ENCODE measurements at places on chromosomes 5 and 9.

- no peak for DNase-seq
These were observed 142.9 kb downstream of the DIRAS2 start for GRCh38 chr9:90499761-90500160.

GRCh38 chr9:8955315-8955714 is 1155.7 kb upstream of the DMAC1 start:
- no peak for DNase-seq

- DNase-seq: no peak
These were observed 41.2 kb downstream of the ANKH start for GRCh38 chr5:14830210-14831005.

- no peak for DNase-seq
These were observed 57.9 kb downstream of the PRRT1B start for GRCh38 chr9:131603199-131603598.

GRCh38 chr5:89946916-89947315 is 462.6 kb downstream of the CETN3 start:
- DNase-seq: no peak

DNA sequence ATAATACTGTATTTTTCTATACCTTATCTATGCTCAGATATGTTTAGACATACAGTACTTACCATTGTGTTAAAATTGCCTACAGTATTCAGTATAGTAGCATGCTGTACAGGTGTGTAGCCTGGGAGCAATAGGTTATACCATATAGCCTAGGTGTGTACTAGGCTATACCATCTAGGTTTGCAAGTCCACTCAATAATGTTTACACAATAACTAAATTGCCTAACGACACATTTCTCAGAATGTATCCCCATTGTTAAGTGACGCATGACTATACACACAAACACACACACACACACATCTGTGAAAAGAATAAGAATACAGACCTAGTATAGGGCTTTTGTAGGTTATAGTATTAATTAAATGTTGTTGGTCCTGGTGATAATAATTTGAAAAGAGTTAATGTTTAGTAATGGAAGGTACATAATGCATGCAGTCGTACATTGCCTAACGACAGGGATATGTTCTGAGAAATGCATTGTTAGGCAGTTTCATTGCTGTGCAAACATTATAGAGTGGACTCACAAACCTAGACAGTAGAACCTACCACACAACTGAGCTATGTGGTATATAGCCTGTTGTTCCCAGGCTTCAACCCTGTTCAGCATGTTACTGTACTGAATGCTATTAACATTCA is 13.6 kb downstream of the TDRD7 start:
- DNase-seq: no peak

- DNase-seq: no peak
These were observed 27.2 kb downstream of the AK3 start for GRCh38 chr9:4713849-4714248.

- DNase-seq: no peak
These were observed 133.4 kb upstream of the CDH9 start for GRCh38 chr5:27171761-27172261.

- no peak for DNase-seq
These were observed 2.3 kb downstream of the SUSD3 start for GRCh38 chr9:93060746-93061259.

DNA sequence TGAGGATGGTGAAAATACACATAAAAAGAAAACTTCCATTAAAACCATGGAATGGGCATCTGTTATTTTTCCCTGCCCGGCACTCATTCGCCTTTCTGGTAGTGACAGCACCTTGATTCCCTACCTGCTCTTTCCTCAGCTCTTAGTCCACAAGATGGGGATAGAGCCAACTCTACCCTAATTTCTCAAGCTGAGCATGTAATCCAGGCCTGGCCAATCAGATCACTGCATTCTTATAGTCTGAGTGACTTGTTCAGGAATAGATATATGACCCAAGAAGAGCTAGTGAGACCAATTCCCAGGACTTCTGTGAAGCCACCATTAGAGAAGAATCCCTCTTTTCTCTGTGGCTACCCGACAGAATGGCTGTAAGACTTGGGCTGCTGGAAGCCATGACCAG is 58.1 kb downstream of the TSSK1B start:
- no peak for DNase-seq

DNA sequence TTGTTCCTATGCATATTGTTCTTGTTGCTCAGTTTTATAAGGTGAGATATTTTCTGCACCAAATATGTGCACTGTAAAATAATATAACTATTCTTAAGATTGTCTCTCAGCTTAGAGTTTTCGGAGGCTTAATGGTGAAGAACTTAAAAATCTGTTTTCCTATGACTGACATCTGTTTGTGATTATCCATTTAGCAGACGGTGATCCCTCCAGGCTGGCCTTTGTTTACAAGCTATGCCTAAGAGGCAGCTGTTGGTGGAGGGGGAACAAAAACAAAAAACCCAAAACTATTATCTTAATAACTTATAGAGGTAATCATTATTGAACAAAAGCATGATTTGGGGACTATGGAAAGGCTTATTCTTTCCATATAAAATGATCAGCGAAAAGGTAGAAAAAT is 658 bp downstream of the PDCD1LG2 start:
- DNase-seq: no peak

GRCh38 chr5:1512541-1513291 is 11.0 kb downstream of the LPCAT1 start:
- no peak for DNase-seq

DNA sequence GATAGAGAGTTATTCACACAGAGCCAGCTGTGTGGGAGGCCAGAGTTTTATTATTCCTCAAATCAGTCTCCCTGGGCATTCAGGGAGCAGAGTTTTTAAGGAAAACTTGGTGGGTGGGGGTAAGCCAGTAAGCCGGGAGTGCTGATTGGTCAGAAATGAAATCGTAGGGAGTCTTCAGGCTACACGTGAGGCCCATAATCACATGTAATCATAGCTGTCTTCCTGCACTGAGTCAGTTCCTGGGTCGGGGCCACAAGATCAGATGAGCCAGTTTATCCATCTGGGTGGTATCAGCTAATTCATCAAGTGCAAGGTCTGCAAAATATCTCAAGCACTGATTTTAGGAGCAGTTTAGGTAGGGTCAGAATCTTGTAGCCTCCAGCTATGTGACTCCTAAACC is 10.8 kb upstream of the TTC39B start:
- DNase-seq: no peak

GRCh38 chr9:124280176-124280691 is 22.5 kb downstream of the NEK6 start:
- DNase-seq: no peak

DNA sequence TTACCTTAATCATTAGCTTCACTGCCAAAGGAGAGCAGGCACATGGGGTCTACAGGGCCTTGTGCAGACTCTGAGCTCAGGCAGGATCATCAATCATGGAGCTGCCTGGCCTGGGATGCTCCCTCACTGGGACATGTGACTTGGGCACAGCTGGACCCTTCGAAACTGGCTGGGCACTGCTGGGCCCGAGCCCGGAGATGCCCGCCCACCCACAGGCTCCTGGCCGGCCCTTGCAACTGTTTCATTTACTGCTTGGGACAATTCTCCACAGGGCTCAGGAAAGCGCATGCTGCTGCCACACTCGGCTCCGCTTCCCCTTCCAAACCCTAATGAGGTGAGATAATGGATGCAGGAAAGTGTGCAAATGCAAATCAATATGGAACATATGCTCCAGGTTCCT is 387.5 kb downstream of the TRIM36 start:
- DNase-seq: no peak

DNA sequence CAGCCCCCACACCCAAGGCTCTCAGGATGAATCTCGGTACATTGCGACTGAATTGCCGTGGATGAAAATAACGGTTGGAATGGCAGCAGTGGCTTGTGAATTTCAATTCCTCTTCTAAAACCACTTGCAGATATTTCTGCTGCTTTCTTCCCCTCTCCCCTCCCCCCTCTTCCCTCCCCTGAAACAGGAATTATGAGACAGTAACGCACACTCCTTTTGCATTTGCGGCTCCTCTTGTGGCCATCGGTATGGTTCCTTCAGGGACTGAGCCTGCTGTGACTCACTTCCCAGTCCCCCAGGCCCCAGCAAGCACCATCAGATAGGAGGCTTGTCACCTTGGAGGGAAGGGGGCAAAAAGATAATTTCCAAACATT is 9.7 kb downstream of the DCANP1 start:
- DNase-seq: no peak

- DNase-seq: no peak
These were observed 41.2 kb upstream of the FLT4 start for GRCh38 chr5:180690562-180690961.

DNA sequence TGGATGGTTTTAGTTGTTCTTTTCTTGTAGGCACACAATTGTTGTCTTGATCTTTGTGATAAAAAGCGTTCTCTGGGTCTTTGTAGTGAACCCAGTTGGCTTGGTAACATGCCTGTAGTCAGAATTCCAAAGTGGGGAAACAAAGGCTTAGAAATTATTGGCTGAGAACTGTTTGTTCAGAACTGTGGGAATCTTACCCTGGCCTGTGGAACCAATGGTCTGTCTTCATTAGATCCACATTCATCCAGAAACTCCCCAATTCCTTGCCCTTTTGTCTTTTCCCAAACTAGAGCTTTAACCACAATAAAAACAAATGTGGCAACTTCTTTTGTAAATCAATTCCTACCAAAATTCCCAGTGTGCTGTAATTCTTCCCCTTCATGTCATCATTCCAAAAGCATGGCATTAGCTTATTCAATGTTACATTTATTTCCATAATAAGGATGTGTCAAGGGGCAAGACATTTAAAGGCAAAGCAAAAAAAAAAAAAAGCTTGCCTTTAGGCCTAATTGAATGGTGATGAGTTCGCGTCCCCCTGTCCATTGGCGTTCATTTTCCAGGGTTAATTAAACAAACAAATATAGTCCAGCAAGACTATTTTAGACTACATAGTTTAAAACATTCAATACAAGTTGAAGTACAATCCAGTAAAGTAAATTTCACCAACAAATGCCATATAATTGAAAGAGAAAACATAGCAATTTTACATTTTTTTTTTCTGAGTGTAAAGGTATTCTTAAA is 249.8 kb upstream of the ZNF608 start:
- no peak for DNase-seq

- DNase-seq: no peak
These were observed 17.1 kb downstream of the FBXO10 start for GRCh38 chr9:37559125-37559524.

DNA sequence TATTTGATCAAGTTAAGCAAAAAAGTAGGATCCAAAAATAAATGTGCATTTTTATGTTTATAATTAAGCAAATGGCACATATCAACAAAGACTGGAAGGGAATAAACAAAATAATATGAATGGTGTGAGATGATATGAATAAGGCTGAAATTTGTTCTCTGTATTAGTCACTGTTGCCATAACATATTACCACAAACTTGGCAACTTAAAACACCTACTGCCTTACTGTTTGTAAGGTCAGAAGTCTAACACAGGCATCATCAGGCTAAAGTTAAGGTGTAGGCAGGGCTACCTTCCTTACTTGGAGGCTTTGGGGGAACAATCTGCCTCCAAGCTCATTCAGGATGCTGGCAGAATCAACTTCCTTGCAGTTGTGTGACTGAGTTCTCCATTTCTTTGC is 19.3 kb downstream of the PGGT1B start:
- DNase-seq: no peak

DNA sequence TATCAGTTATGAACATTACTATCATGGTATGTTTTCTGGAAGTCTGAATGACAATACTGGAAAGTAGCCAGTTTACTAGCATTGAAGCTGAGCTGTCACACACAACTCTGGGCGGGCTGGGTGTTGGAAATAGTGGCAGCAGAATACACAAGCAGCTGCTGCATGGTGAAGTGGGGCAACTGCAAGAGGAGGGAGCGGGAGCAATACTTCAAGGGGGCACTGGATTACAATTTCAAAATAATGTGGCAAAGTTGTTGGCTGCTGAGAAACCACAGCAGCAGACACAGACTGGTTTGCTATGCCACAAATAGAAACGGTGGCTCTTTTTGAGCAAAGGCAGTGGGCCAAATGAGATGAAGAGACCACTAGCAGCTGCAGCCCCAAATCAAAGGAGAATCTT is 350.2 kb downstream of the KIAA0825 start:
- no peak for DNase-seq

GRCh38 chr5:60352992-60353599 is 346.9 kb downstream of the DEPDC1B start:
- no peak for DNase-seq

Data from CD4-positive, alpha-beta T cell treated with Interleukin-1 beta for 1 hour (primary cell).